ENCODE measurements at places on chromosomes 6 and 20.
A peak's percentile ranks its signal among the peaks of the same experiment; 100 is the strongest.

DNA sequence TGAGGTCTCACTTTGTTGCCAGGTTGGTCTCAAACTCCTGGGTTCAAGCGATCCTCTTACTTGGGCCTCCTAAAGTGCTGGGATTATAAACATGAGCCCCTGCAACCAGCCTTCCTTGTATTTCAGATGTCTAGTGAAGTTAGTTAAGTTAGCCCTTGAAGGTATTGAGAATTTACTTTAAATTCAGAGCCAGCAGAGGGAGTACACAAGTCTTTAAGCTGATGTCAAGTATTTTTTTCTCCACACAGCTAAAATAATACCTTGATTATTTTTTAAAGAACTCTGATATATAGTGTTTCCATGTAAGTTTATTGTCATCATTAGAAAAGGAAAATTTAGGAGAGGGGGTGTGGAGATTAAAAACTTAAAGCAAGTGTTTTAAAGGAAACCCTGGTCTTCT lies 9.8 kb downstream of the FOXO3 start:
- DNase-seq = no peak

- no peak for DNase-seq
These were observed 27.5 kb downstream of the TFAP2C start for GRCh38 chr20:56656632-56657031.

GRCh38 chr6:81876971-81877370 lies 124.5 kb upstream of the TENT5A start:
- DNase-seq = no peak

- no peak for DNase-seq
These were observed 637.7 kb upstream of the CITED2 start for GRCh38 chr6:140012150-140012549.

GRCh38 chr6:143264379-143264778 lies 186.1 kb downstream of the ADAT2 start:
- no peak for DNase-seq

DNA sequence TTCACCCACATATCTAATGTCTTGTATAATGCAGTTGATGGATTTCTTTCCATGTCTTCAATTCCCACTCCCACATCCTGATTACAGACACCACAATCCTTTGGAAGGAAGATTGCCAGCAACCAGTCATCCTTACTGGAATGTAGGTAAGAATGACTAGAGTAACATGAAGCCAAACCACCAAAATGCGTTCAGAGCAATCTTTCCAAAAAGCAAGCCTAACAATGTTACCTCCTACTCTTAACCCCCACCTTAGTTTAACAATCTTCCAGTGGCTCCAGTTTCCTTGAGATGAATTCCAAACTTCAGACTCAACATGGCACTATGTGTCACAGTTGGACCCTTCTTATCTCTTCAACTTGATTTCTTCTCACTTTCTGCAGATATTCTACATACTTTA lies 685.6 kb downstream of the DOK5 start:
- no peak for DNase-seq

DNA sequence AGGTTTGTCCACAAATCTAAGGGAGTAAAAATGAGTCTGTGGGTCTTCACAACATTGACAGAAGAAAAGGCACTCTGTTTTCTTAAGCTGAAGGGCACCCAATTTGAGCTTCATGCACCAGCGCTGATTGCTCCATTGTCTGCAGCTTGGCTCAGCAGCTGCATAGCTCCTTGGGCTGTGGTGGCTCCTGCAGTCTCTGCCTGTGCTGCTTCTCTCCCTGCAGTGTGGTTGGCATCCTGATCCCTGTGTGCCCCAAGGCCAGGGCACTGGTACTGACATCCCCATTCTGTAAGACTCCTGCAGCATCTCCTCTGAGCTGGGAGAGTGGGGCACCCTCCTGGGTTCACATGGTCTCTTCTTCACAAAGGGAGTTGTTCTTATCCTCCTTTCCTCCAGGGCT lies 83.2 kb upstream of the B3GAT2 start:
- DNase-seq = no peak

DNA sequence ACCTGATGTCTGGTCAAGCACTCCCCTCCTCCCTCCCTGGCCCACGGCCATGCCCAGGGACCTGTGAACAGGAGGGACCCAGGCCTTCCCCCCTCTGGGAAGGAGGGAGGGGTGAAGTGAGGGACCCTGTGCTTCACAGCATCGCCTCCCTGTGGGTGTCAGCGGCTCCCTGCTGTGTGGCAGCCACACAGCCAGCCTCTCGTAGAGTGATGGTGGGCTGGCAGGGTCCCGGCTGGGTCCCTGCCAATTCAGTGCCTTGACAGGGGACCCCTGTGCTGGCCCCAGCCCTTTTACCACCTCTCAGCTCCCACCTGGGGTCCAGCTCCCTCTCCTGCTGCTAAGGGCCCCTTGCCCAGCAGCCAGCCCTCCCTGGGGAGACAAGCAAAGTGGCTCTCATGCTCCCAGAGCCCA lies 31.3 kb upstream of the GRM4 start:
- DNase-seq = no peak

- peak; percentile 84 for DNase-seq
These were observed 502.2 kb upstream of the JARID2 start for GRCh38 chr6:14743474-14744211.

- DNase-seq = no peak
These were observed 282.9 kb upstream of the RNF217 start for GRCh38 chr6:124679387-124679786.

GRCh38 chr6:6230286-6230685 lies 90.2 kb downstream of the F13A1 start:
- DNase-seq = no peak

DNA sequence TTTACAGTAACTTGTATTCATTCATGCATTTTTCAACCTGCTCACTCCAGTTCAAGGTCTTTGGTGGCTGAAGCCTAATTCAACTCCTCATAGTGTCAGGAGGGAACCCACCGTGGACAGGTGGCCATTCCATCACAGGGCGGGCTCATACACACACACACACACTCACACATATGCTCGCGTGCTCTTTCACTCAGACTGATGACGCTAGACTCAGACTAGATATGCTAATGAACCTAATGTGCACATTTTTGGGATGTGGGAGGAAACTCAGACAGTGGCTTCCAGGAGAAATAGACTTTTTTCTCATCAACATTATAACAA lies 56.7 kb downstream of the TRIM27 start:
- DNase-seq = peak; percentile 29

DNA sequence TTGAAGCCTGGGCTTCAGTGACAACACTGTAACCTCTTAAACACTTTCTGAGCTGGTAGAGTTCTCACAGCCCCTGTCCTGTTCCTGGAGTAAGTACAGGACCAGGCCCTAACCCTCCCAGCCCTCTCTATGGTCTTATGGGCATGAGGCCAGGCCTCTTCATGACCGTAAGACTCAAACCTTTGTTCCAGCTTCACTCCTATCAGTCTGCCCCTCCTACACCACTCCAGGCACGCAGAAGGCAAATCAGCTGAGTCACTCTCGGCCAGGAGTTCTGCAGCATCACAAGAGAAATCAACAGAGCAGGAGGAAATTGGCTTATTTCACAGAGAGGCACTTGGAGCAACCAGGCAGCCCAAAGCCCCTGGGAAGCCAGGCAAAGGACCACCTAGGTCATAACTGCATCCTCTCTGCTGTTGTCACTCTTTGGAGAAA lies 25.3 kb upstream of the CHD6 start:
- no peak for DNase-seq

GRCh38 chr6:131275273-131275672 lies 140.0 kb downstream of the AKAP7 start:
- DNase-seq = no peak

- no peak for DNase-seq
These were observed 26.7 kb upstream of the AKIRIN2 start for GRCh38 chr6:87728706-87729105.

GRCh38 chr6:129543981-129544380 lies 166.0 kb downstream of the ARHGAP18 start:
- no peak for DNase-seq

DNA sequence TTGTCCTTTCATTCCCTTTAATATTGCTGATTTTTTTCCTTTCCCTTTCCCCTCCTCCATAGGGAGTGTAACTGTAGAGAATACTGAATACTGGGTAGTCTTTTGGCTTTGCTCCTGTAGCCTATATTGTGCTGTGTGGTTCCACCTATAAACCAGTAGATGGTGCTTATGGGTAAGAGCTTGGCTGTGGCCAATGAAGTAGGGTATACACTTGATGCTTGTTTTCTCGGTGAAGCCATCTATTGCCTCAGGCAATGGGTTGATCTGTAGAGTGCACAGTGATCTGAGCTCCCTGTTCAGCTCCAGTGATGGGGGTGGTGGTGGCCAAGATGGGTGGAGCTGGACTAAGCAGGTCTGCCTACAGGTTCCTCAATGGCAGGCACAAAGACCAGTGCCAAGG lies 203.3 kb upstream of the IMPG1 start:
- no peak for DNase-seq

- DNase-seq = no peak
These were observed 33.6 kb downstream of the KCNB1 start for GRCh38 chr20:49448917-49449316.

GRCh38 chr6:143536866-143537691 lies 25.6 kb upstream of the FUCA2 start:
- DNase-seq = peak; percentile 68

DNA sequence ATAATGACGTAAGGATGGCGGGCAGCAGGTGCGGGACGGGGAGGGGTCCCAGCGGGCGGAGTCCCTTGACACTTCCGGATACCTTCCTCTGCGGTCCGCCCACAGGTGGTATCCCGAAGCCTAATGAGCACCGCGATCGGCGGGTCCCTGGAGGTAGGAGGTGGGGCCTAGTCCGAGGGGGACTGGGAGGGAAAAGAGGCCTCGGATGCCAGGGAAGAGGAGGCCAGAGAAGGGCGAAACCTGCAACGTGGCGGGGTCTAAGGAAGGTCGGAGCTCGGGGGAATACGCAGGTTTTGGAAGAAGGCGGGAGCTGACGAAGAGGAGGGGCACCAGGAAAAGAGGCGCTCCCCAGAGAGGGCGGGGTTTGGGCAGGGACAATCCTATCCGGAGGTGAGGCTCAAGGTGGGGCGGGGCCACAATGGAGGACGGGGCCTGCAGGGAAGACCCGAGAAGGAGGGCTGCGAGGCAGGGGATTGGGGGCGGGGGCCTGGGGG lies 3.7 kb downstream of the PRSS16 start:
- peak; percentile 71 for DNase-seq

DNA sequence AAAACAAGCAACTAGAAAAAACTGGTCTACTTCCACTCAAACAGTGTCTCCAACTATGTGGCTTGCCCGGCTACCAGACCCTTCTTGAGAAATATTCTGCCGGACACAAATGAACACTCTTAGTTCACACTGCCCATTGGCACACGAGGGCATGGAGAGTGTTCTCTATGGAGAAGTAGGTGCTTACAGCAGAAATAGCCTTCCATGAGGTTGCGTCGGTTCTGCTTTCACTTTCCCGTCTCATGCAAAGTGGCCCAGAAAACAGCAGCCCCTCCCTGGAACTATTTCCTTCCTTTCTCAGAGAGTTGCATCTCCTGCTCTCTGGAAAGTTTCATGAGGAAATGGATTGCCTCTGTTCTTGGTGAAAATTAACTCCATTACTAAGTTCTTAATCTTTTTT lies 9.5 kb upstream of the HLA-DOA start:
- DNase-seq = peak; percentile 58

GRCh38 chr20:34713194-34713943 lies 9.2 kb downstream of the TP53INP2 start:
- DNase-seq = no peak

GRCh38 chr6:24900917-24901697 lies 34.7 kb downstream of the RIPOR2 start:
- DNase-seq = no peak

- no peak for DNase-seq
These were observed 79.3 kb upstream of the PMEPA1 start for GRCh38 chr20:57788936-57789613.

GRCh38 chr6:47922391-47922790 lies 140.6 kb downstream of the OPN5 start:
- no peak for DNase-seq

- no peak for DNase-seq
These were observed 153.2 kb upstream of the PRND start for GRCh38 chr20:4568361-4568959.

GRCh38 chr6:79239536-79240168 lies 5.2 kb upstream of the HMGN3 start:
- no peak for DNase-seq

GRCh38 chr20:5612581-5613301 lies 137.5 kb upstream of the SHLD1 start:
- no peak for DNase-seq

DNA sequence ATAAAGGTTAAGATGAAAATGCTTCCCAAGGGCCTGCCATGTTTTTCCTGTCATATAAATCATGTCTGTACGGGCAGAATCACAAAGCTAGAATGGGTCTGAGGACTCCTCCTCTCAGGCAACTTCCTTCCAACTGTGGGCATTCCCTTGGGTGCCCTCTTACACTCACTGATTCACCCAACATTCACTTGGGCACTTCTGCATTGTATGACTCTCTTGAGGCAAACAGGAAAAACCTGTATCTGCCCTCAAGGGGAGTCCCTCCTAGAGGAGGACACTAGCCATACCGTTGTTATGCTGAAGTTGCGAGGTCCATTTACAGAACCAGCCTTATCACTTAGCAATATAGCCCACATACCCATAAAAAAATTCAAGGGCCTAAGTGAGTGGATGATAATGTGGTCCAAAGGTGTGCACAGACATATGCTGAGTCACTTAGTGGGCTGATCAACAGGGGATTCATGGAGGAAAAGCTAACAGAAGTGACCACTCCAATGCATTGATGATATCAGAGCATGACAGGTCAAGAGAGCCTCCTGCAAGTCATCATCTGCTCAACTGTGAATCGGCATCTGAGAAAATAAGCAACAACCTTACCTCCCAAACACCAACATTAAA lies 131.1 kb downstream of the ATXN1 start:
- DNase-seq = no peak

- DNase-seq = no peak
These were observed 112.2 kb downstream of the SYCP2 start for GRCh38 chr20:59821201-59821600.

DNA sequence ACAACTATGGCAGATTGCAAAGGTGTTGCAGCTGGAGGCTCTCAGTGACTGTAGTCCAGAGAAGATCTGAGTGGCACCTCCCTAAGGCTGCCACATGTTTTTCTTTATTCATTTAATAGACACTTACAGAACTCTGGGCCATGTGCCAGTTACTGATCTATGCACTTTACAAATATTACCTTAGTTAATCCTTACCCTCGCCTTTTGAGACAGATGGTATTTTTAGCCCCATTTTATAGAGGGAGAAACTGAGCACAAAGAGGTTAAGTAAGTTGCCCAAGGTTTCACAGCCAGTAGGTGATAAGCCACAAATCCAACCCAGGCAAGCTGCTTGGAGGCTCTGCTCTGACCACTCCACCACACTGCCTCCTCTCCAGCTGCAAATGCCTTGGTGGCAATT lies 6.5 kb upstream of the SCRT2 start:
- no peak for DNase-seq

GRCh38 chr6:89434954-89435353 lies 2.0 kb downstream of the ANKRD6 start:
- no peak for DNase-seq

Measured in stimulated activated naive CD8-positive, alpha-beta T cell treated with anti-CD3 and anti-CD28 coated beads, Interleukin-15, Interleukin-2, amounts not matched to agents 100 U/mL and 50 U/mL, for 24 hours (primary cell).